A549 treated with dexamethasone at 1 μM for 4 hours (cell line): ENCODE measurements at places on chromosomes 2 and 18. TPM values are rescaled to one million over a fixed set of nuclear protein-coding genes. Genes with fewer than 3 reads are reported as not detected.

The SAG gene
- 0.24 TPM in 1 of 5 replicates, not detected in the others for total RNA-seq

The NDUFB3 gene
- total RNA-seq, result 121 to 189 TPM (median 125 TPM) in 5 replicates

The LRATD1 gene
- total RNA-seq, result 0.06 to 0.11 TPM (median 0.09 TPM) in 5 replicates

The GCA gene
- 4.3 to 6.0 TPM (median 5.8 TPM) in 5 replicates for total RNA-seq

The FSHR gene
- total RNA-seq, result not detected in 5 replicates

The LRRC30 gene
- not detected in 5 replicates for total RNA-seq

The CAPN13 gene
- 0.06 to 0.22 TPM (median 0.12 TPM) in 4 of 5 replicates, not detected in the other for total RNA-seq

The ST8SIA5 gene
- 0.02 TPM in 2 of 5 replicates, not detected in the others for total RNA-seq

The MYO5B gene
- 6.9 to 8.7 TPM (median 7.3 TPM) in 5 replicates for total RNA-seq

The IL18R1 gene
- total RNA-seq, result 1.1 to 1.4 TPM (median 1.2 TPM) in 5 replicates

The POTEI gene
- total RNA-seq, result 0.01 TPM in 1 of 5 replicates, not detected in the others

The RSAD2 gene
- total RNA-seq, result 0.12 to 0.27 TPM (median 0.18 TPM) in 5 replicates

The C2orf80 gene
- not detected in 5 replicates for total RNA-seq

The PLEKHH2 gene
- total RNA-seq, result 1.3 to 3.1 TPM (median 2.2 TPM) in 5 replicates
